ENCODE measurements at places on chromosomes 6 and 20.

DNA sequence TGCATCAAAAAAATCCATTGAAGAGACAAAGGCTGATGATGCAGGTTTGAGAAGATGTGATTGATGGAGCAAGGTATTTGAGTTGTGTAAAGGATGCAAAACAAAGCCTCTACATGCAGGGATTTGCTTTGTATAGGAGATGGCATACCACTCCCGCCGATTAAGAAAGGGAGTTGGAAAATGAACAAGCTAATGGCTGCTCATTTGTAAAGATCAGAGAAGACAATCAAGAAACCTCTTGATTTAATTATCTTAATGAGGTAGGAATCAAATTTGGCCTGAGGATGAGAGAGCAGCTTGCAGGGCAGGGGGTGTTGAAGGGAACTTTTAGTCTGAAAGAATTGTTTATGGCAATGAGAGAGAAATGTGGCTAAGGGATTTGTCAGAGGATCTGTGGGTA lies 448.2 kb upstream of the ADGRB3 start:
- DNase-seq = no peak

DNA sequence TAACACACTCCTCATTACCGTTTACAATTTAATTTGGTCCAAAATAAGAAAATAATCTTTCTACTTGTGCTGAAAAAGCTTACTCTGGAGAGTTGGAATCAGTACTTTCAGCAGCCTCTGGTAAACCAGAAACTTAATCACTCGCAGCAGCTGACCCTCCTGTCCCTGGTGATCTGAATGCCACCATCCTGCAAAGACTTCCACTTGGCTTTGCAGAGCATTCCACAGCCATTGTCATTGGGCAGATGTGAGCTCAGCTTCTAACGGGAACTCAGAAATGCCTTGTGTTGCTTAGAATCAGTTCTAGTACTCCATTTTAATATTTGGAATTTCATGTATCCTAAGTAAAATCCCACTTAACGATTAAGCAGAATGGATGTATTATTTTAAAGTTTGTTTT lies 59.7 kb downstream of the PHACTR1 start:
- DNase-seq = no peak

GRCh38 chr6:28336284-28337120 lies 554 bp upstream of the ZSCAN31 start:
- peak; percentile 42 for DNase-seq

GRCh38 chr20:16569246-16570153 lies 3.7 kb downstream of the KIF16B start:
- DNase-seq = no peak

- no peak for DNase-seq
Measured at GRCh38 chr6:33846226-33846625, 42.4 kb upstream of the MLN start.

- no peak for DNase-seq
Measured at GRCh38 chr6:1479095-1479494, 89.7 kb downstream of the FOXF2 start.

GRCh38 chr20:34242879-34243278 lies 1.7 kb downstream of the ASIP start:
- DNase-seq = no peak

- peak; percentile 67 for DNase-seq
Measured at GRCh38 chr20:58306421-58307261, 2.9 kb upstream of the RAB22A start.

DNA sequence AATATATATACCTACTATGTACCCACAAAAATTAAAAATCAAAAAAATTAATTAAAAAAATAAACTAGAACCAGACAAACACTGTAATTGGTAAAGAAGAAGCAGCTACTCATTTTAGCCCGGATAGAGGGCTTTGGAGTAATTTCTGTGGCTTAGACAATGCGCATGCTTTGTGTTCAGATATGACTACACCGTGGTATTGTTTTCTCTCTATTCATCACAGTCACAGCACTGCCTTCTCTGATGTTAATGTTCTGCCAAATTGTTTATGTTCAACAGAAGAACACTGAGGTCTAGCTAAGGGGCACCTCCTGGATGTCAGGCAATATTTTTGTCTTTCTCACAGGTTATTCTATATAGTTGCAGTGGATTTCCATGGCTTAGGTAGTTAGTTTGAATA lies 77.5 kb upstream of the GJE1 start:
- no peak for DNase-seq

- DNase-seq = no peak
Measured at GRCh38 chr6:16582446-16583143, 178.7 kb downstream of the ATXN1 start.

- no peak for DNase-seq
Measured at GRCh38 chr6:16658348-16659034, 102.8 kb downstream of the ATXN1 start.

- DNase-seq = no peak
Measured at GRCh38 chr6:137543114-137543513, 48.9 kb upstream of the OLIG3 start.

- DNase-seq = no peak
Measured at GRCh38 chr6:142419071-142419470, 117.3 kb downstream of the ADGRG6 start.

DNA sequence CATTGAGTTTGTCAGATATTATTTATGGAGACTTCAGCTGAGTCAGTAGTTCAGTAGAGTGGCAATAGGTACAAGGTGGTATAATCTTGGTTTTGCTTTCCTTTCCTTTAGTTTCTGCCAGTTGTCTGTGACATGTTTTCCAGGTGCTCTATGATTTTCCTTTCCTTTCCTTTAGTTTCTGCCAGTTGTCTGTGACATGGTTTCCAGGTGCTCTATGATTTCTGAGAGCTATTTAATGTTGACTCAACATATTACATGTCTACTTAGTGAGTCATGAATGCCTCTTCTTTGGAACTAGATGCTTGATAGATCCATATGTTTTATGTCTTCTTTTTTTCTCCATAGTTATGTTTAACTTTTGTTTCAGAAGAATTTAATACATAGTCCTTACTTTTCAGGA lies 186.4 kb upstream of the DEFB112 start:
- DNase-seq = no peak

DNA sequence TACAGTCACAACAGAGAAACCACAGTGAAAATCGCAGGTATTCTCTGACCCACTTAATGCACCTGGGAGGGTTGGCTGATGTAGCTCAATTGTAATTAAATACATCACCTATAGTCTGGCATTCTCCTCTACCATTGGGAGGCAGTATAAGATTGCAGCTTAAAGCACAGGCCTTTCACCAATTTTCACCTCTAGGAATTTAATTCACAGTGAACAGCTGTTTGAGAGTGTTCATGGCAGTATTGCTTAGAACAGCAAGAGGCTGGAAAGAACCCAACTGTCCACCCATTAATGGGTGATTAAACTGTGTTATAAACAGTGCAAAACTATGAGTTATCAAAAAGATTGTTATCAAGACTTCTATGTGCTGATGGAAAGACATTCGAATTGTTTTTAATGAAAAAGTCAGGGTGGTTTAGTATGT lies 2.0 kb downstream of the EDEM2 start:
- DNase-seq = no peak

GRCh38 chr20:61900011-61900944 lies 165.4 kb downstream of the TAF4 start:
- DNase-seq = no peak

GRCh38 chr20:46126440-46127056 lies 8.4 kb downstream of the CD40 start:
- no peak for DNase-seq

DNA sequence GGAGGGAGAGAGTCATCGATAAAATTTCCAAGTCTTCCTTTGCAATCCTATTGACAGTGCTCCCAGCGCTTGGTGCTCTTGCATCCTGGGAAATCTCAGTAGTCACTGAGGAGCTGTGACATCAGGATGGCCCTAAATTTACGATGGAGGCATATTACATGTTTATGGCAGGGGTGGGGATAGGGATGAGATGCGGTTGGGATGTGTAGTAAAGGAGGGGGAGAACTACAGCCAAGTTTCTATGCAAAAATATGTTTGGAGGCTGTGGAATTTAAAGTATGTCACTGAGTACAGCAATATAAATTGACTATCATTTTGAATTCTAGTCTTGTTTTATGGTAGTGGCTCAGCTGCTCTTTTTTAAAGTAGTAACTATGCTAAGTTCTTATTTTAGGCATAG lies 544.9 kb downstream of the PKHD1 start:
- DNase-seq = no peak

- DNase-seq = no peak
Measured at GRCh38 chr6:138795809-138796603, at the start of gene ECT2L. Gene ECT2L (plus strand): TSS chr6:138796087. CDS start chr6:138813275, 17,188 bp downstream.

DNA sequence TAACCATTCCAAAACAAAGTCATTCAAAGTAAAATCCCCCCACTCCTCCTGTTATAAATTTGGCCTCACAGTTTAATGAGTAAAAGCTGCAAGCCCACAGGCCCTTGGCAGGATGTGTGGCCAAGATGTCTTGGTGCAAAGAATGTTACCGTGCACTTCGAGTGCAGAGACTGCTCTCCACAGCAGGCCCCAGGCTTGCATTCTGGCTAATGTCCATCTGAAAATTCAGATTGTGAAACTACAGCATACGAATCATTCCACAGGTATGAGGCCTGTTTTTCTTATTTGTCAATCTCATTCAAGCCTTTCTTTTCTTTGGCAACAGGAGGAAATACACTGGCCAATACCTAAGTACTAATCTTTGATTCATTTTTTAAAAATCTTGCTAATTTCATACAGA lies 7.1 kb downstream of the RPS6KA2 start:
- no peak for DNase-seq

DNA sequence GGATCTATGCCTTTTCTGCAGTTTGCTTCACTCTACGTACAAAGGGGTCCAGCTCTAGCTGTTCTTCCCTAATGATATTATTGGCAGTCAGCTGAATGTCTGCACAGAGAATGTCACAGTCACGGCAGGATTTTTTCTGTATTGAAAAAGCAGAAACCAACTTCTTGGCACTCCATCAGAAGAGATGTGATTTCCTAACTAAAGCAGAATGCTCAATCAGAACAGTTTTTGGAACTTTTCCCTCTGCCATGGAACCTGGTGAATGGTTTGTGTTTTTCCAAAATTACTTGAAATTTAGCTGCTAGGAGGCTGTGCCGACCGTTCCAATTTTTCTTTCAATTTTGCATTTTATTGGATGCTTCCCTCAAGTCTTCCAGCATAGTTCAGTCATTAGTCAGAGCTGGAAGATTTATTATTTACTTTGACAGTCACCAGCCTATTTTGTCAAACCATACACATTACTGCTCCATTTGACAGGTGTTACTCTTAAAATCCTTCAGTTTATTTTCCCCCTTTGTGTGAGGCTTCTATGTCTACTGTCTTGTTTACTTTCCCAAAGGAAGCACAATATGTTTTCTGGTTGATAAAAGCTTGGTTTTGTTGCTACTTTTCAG lies 259.6 kb upstream of the EPHA7 start:
- no peak for DNase-seq

DNA sequence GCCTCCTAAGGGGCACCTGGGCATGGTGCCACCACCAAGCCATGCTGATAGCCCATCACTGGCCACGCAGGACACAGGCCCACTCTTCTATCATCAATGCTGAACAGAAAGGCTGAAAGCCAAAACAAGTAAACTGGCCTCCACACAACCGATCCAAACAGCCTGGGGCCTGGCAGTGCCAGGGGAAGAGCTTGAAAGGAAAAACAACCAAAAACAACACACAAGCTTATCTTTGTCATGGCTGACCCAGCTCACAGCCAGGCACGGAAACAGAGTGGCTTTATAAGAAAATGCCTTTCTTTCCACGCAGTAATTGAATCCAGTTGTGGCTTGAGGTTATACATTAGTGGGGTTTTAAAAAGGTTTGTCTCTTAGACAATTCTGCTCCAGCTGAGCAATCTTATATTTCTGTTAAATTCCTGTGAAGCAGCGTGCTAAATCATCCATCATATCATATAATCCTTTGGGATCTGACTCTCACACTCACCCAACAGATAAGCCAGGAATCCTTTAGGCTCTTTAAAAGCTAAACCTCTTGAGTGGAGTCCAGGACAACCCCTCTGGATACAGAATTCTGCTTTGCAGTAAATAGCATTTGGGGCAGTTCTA lies 65.4 kb upstream of the SLC22A16 start:
- no peak for DNase-seq

DNA sequence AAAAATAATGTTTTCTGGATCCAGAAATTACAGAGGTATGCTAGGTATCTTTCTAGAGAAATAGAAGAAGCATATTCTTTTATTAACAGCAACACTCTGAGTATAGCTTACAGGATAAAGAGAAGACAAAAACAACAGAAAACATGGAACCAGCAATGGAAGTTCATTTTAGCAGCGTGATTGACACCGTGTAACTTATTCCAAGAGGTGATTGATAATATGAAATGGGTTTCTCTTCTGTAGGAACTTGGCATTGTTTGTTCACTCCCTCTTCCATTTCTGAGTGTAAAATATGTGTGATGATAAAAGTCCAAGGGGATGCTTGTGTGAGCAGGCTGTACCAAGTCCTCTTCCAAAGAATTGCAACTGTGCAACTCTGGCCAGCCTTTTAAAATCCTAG lies 303.0 kb downstream of the COL12A1 start:
- DNase-seq = no peak

GRCh38 chr6:25747477-25747876 lies 7.1 kb upstream of the SLC17A4 start:
- no peak for DNase-seq

DNA sequence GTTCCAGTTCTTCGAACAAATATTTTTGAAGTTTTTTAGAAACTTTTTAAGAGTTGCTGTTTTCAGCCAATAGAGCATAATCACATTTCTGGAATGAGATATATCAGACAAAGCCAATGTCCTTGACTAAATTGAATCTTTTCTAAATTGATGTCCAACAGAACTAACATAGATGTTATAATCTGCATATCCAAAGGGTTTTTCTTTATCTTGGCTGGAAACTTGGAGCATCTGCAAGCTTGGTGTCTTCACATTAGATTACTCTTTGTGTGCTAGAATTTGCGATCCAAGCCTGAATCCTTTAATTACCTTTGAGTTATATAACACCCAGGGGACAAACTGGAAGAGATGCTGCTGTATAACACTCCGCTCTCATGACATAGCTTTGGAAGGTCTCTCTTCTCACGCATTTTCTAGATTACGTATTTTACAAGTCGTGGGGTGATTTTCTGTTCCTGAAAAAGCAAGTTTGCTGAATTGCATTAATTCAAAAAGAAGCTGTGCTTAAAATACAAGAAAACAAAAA lies 64.4 kb upstream of the FUCA2 start:
- no peak for DNase-seq

GRCh38 chr20:2866236-2866635 lies 7.0 kb upstream of the PTPRA start:
- peak; percentile 51 for DNase-seq

DNA sequence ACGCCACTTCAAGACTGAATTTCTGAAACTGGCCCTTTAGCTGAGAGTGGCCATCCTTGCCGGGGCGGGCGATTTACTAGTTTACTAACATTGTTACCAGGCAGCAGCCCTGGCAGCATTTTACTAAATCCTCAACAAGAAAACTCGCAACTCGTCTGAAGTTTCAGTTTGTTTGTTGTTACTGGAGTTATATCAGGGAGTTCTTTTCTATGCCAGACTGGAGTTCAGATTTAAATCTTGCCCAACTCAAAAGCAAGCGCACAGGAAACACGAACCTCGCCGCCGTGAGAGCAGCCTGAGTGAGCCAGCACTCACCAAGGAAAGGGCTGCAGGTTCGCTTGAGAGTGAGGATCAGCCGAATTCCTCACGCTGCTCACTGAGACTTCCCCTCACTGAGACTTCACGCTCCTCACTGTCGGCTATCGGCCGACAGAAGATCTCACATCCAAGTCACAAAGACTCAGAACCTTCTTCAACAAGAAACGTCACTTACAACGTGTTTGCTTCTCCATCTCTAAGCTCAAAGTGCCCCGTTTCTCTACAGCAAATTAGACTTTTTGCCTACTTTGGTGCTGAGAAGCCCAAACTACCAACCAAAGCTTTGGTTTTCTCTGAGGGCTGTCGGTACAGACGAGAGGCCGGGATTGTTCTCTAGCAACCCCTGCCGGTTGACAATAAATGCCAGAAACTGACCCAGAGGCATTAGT lies 78.9 kb downstream of the OLIG3 start:
- peak; percentile 59 for DNase-seq
